ENCODE measurements at places on chromosomes 3 and 15. TPM values are rescaled to one million over a fixed set of nuclear protein-coding genes. Genes with fewer than 3 reads are reported as not detected.

SLC9C1 gene
- total RNA-seq: not detected

XYLB gene
- total RNA-seq: 5.0 TPM

NPTN gene
- total RNA-seq: 97.5 TPM

EPHB3 gene
- 0.23 TPM for total RNA-seq

CADM2 gene
- 3.0 TPM for total RNA-seq

CNOT10 gene
- total RNA-seq: 48.3 TPM

MAP2K5 gene
- total RNA-seq: 14.2 TPM

CHRD gene
- total RNA-seq: 16.1 TPM

MLH1 gene
- 31.1 TPM for total RNA-seq

KY gene
- total RNA-seq: not detected

GPR15 gene
- total RNA-seq: 2.6 TPM

ANKUB1 gene
- not detected for total RNA-seq

CDHR4 gene
- not detected for total RNA-seq

SPPL2A gene
- total RNA-seq: 122 TPM

A4GNT gene
- total RNA-seq: not detected

EOMES gene
- total RNA-seq: 17.2 TPM

MUSTN1 gene
- not detected for total RNA-seq

NR1D2 gene
- total RNA-seq: 20.4 TPM

P2RY13 gene
- total RNA-seq: 42.0 TPM

CGNL1 gene
- total RNA-seq: 0.32 TPM

ENTPD3 gene
- total RNA-seq: 1.7 TPM

SLC22A14 gene
- 0.60 TPM for total RNA-seq

SLC15A2 gene
- 17.2 TPM for total RNA-seq

GPR149 gene
- not detected for total RNA-seq

CAMK2N2 gene
- total RNA-seq: not detected

Data from spleen (tissue), 13 donors.